Type B pancreatic cell (in vitro differentiated cells): ENCODE measurements at places on chromosomes 1 and 21.

DNA sequence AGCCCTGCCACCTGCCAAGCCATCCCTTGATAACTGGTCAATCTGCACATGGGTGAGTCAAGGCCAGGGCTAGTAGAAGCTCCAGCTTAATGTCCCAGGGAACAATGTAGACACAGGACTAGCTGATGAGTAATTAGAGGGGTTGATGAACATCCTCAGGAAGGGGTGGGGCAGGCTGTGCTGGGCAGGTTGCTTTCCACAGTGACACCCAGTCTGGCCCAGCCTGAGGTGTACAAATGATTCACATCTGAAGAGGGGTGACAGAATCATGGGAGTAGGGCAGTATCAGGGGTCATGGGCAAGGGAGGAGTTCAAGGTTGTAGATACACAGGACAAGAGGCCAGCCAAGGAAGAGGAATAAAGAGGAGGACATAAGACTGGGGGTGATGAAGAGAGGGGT, 4.3 kb downstream of the LPAR3 start:
- DNase-seq, result no peak

DNA sequence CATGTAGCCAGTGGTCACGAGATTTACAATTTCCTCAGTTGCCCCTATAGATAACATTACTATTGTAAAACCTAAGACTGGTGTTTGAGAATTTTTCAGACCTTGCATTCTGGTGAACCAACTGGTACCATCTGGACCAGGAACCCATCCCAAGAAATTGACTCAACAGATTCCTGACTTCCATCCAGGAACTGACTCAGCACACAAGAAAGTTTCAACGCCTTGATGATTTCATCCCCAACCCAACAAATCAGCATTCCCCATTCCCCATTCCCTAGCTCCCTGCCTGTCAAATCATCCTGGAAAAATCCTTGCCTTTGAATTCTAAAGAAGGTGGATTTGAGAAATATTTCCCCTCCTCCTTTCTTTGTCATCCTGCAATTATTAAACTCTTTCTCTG, 529.8 kb upstream of the PRMT6 start:
- DNase-seq, result no peak

DNA sequence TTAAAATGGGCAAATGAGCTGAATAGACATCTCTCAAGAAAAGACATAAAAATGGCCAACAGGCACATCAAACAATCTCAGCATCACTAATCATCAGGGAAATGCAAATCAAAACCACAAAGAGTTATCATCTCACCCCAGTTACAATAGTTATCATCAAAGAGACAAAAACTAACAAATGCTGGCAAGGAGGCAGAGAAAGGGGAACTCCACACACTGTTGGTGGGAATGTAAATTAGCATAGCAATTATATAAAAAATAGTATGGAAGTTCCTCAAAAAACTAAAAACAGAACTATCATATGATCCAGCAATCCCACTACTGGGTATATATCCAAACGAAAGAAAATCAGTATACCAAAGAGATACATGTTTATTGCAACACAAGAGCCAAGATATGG, 68.7 kb downstream of the DENND1B start:
- no peak for DNase-seq

GRCh38 chr1:209536843-209537242, 46.7 kb upstream of the CAMK1G start:
- no peak for DNase-seq

GRCh38 chr1:61741711-61742619, at the start of gene PATJ:
Gene PATJ, plus strand, starts transcription at chr1:61742480. Its CDS starts 20,413 bp downstream, at chr1:61762893.
- DNase-seq, result peak; percentile 81

- DNase-seq, result no peak
These were observed 37.6 kb downstream of the DDAH1 start for GRCh38 chr1:85427331-85427730.
